ENCODE measurements at places on chromosomes 12 and 14.

GRCh38 chr14:23077962-23078361 lies 17.0 kb downstream of the ACIN1 start:
- no peak for DNase-seq

DNA sequence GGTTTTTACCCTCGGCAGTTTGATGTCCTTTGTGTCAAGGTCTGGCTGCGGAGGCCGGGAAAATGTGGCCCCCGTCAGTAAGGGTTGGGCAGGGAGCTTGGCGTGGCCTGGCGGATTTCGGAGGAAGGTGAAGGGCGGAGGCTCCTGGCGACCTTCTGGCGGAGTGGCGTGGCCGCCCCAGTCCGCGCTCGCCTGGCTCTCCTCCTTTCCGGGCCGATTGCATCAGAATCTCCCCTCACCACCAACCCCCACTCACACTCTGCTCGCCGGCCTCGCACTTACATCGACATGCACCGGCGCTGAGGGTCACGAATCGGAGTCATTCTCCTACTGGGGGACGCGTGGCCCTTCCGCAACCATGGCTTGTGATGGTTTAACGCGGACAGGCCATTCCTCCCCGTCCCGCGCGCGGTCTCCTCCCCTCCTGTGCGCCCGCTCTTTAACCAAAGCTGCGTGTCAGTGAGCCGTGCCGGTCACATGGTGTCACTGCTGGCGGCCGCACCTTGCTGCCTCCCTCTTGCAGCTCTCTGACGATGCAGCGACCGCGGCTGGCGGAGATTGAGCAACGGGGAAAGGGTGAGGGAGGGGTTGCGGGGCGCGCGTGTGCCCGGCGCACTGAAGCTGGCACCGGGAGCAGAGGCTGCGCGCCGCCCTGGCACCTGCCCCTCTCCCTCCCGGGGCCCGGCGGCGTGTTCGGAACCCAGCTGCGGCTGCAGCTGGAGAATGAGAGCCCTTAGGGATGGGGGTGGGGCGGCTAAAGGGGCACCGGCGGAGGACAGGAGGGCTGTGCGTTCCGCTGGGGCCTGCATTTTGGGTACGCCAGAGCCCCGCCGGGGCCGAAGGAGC lies at the start of gene SLC38A1:
Gene SLC38A1, minus strand, starts transcription at position 461 of the 846 bp plus-strand sequence. CDS start 29,243 bp downstream, outside the sequence.
- DNase-seq, result peak; percentile 78

GRCh38 chr14:38207736-38208617 lies at the start of gene SSTR1:
TSS of gene SSTR1 (plus strand) at chr14:38207904. CDS start at chr14:38209390, 1,486 bp downstream.
- DNase-seq, result no peak

- peak; percentile 58 for DNase-seq
Observed at GRCh38 chr14:100078997-100079725, 13.9 kb downstream of the EVL start.

DNA sequence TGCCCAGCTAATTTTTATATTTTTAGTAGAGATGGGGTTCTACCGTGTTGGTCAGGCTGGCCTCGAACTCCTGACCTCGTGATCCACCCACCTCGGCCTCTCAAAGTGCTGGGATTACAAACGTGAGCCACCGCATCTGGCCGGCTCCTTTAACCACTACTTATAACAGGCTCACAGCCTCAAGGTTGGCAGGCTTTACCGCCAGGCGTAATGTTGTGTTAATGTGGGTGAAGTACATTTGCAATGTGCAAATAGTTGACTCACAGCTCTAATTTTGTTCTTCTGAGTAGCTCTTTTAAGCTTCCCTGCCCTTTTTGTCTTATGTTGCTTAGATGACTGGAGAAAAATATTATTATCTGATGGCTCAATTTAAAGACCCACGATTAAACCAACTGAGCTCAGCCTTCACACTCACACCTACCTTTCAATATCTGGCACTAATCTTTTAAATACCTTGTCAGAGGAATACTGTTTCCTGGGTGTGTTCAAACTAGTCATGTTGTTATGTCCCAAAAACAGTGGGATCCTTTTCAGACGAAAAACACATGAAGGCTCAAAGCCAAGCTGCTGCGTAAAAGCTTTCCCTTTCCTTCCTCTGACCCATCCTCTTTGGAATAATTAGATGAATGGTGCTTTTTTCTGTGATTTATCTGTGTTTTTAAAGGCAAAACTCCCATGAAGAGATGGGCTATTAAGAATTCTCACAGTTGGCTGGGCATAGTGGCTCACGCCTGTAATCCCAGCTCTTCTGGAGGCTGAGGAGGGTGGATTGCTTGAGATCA lies 57.2 kb upstream of the USP44 start:
- DNase-seq, result no peak

- no peak for DNase-seq
Observed at GRCh38 chr12:6114476-6114870, 10.0 kb downstream of the VWF start.

- no peak for DNase-seq
Observed at GRCh38 chr12:116213885-116214527, 63.5 kb downstream of the MED13L start.

GRCh38 chr14:62692490-62693106 lies 352.7 kb downstream of the KCNH5 start:
- DNase-seq, result no peak

GRCh38 chr12:126038434-126038833 lies 973.2 kb downstream of the AACS start:
- DNase-seq, result no peak

GRCh38 chr14:105060751-105061427 lies 4.3 kb downstream of the GPR132 start:
- DNase-seq, result no peak

GRCh38 chr14:70599345-70599744 lies 1.1 kb downstream of the MED6 start:
- no peak for DNase-seq

Measured in stimulated activated CD4-positive, alpha-beta T cell treated with anti-CD3 and anti-CD28 coated beads, TNF-alpha, amount 100 ng/mL, for 1 hour (primary cell).